Right atrium auricular region (tissue), 2 donors: ENCODE measurements at places on chromosomes 1 and 21. TPM values are rescaled to one million over a fixed set of nuclear protein-coding genes. Genes with fewer than 3 reads are reported as not detected.

Gene TIAM1
- total RNA-seq = 4.1 TPM

DNA sequence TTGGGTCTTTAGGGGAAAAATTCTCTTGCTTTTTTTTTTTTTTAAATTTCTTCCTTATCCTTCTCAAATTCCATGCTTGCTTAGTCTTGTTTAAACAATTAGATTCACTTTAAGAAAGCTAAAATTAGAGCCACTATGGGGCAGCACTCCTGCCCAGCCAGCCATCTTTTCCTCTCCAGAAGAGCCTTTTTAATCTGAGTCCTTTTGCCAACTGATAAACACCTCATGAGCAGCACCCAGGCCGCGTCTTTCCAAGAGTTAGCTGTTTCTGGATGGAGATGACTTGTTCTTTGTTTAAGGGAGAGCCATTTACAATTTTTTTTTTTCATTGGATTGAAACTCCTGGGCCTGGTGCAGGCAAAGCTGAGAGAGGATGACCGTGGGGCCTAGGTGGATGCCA, 53.3 kb upstream of the TSPAN2 start:
- DNase-seq = no peak

DNA sequence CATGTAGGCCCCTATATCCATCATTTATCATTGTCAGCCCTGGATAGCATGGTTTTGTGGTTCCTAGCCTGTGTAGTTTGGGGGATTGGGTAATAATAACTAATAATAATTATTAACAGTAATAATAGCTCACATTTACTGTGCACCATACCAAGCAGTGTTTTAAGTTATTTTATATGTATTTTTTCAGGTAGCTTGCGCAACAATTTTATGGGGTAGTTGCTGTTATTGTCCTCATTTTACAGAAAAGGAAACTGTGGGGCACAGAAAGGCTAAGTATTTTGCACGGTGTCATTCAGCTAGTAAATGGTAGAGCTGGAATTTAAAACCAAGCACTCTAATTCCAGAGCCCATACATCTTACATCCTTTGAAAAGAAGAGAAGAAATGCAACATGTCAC, 179.8 kb downstream of the HS2ST1 start:
- no peak for DNase-seq

Gene TRPM2
- total RNA-seq = 0.89 TPM

Gene TMEM54
- total RNA-seq = 4.7 TPM

- DNase-seq = peak; percentile 89
Observed at GRCh38 chr1:155012026-155012546, 9.5 kb downstream of the ZBTB7B start.

DNA sequence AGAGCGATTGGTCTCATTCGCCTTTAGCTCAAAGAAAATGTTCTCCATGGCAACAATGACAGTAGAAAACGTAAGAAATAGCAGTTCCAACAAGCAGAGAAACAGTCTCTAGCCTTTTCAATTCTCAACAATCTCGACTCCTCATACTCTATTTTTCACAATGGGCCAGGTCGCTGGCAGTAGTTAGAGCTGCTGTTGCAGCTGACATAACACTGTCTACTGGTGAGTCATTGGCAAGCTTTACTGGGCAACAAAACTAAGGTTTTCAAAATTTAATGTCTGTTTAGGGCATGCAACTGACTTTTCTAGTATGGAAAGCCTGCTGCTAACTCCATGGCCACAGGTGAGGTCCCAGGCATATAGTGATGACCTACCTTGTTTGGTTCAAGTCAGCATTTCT, 221.1 kb upstream of the KAZN start:
- no peak for DNase-seq

- no peak for DNase-seq
Observed at GRCh38 chr1:53258216-53258615, 19.9 kb upstream of the MAGOH start.

DNA sequence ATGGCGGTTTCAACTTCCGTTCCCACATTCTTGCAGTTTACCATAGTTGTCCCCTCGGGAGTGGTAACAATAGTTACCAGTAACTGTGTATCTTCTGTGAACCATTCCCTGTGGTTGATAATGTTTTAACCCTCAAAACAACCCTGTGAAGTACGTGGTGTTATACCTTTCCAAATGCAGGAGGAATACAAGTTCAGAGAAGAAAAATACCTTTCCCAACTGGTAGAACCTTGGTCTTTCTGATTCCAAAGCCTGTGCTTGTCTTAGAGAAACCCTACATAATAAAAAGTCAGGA, 789 bp downstream of the BTF3L4 start:
- DNase-seq = no peak

DNA sequence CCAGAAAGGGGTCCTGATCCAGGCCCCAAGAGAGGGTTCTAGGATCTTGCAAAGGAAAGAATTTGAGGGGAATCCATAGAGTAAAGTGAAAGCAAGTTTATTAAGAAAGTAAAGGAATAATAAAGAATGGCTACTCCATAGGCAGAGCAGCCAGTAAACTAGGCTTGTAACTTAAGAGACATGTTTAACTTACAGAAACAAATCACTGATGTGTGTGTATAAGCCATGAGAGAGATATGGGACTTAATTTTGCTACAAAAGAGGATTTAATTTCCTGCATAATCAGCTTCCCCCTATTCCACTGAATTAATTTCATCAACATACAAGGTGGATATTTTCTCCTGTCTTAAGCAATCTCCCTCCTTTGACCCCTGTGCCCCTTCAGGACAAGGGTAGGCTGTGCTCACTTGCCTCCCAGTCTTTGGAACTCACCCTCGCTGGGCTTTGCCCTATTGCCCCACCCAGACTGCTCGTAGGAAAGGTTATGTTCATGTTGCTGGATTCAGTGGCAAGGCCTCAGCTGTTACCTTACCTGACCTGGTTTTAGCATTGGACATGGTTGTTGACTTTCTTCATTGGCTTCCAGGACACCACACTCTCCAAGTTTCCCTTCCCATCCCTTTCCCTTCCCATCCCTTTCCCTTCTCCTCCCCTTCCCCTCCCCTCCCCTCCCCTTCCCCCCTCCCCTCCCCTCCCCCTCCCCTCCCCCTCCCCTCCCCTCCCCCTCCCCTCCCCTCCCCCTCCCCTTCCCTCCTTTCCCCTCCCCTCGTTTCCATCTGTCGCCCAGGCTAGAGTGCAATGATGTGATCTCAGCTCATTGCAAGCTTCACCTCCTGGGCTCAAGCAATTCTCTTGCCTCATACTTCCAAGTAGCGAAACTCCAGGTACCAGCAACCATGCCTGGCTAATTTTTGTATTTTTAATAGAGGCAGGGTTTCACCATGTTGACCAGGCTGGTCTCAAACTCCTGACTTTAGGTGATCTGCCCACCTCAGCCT, 44.6 kb downstream of the TBCE start:
- no peak for DNase-seq

DNA sequence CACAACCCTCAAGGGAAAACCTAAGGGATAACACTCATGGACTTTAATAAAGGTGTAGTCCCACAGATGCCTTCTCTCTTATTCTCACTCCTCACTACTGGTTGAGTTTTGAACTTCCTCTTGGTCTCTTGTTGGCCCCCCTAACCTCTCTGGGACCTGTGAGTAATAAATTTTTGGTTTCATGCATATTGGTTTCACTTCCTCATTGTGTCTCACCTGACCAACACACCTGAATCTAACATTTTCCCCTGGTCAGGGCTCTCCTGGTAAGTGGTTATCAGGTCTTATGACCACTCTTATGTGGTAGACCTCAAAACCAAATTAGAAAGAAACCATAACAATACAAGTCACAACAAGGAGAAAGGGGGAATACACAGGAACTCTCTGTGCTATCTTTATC, 60.5 kb upstream of the PRMT6 start:
- DNase-seq = no peak

DNA sequence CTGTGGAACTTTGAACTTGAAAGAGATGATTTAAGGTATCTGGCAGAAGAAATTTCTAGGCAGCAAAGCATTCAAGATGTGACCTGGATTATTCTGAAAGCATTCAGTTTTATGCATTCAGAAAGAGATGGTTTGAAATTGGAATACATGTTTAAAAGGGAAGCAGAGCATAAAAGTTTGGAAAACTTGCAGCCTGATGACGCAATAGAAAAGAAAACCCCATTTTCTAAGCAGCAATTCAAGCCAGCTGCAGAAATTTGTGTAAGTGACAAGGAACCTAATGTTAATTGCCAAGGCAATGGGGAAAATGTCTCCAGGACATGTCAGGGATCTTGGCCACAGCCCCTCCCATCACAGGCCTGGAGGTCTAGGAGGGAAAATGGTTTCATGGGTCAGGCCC, 354.0 kb downstream of the ZNF326 start:
- DNase-seq = no peak

- no peak for DNase-seq
Observed at GRCh38 chr1:78005755-78006154, 1.0 kb downstream of the DNAJB4 start.

- DNase-seq = no peak
Observed at GRCh38 chr1:223125766-223126165, 17.3 kb downstream of the TLR5 start.

DNA sequence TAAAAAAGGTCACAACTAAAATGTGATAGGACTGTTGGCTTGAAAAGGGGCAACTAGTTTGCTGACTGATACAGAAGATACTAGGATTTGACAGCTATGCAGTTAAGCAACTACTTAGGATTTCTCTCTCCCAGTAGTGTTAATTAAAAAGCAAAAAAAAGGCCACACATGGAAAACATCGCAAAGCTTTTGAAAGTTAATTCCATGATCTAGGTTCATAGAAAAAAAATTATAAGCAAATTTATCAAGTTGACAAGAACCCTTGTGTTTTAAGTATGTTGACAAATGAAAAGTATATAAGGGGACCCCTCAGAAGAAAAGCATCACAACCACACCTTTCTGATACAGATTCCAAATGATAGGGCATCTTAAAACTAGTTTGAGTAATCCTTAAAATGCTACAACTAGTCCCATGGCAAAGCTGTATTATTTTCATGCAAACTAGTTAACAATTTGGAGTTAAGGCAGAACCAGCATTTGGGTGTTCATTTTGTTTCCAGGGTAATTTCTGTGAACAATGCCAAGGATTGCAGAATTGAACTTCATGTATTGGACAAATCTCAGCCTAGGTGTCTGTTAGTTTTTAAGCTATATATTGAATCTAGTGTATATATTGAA, 4.1 kb downstream of the PNRC2 start:
- no peak for DNase-seq

DNA sequence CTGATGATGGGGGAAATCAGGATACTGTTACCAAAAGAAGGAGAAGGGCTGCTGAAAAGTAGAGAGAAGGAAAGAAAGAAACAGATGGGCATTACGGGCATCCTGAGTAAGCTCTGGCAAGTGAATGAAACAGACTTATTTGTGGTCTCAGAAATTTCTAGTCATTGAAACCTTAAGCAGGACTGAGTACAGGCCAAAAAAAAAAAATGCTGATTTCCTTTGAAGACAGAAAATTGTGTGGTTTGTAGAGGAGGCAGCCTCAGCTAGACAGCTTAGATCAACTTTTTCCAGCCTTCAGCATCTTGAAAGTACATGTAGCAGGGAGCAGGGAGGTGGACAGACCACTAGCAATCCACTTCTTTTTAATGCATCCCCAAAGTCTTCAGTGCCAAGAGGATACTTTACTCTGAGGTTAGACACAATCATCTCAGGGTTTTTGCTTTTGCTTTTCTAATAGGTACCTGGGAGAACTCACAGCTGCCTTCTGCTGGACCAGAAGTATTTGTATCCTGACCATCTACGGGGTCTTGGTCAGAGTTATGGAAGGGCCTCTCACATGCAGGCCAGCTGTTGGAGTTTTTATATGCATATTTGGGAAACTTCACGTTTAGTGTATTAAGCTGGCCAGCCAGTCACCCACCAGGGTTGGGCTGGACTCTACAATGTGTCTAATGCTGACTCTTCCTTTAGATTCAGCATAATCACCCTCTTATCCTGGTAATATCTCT, 10.6 kb upstream of the CAPZB start:
- no peak for DNase-seq

- DNase-seq = no peak
Observed at GRCh38 chr21:37508341-37508740, 141.8 kb downstream of the DYRK1A start.

GRCh38 chr1:183734543-183735036, 70.3 kb upstream of the RGL1 start:
- peak; percentile 61 for DNase-seq

DNA sequence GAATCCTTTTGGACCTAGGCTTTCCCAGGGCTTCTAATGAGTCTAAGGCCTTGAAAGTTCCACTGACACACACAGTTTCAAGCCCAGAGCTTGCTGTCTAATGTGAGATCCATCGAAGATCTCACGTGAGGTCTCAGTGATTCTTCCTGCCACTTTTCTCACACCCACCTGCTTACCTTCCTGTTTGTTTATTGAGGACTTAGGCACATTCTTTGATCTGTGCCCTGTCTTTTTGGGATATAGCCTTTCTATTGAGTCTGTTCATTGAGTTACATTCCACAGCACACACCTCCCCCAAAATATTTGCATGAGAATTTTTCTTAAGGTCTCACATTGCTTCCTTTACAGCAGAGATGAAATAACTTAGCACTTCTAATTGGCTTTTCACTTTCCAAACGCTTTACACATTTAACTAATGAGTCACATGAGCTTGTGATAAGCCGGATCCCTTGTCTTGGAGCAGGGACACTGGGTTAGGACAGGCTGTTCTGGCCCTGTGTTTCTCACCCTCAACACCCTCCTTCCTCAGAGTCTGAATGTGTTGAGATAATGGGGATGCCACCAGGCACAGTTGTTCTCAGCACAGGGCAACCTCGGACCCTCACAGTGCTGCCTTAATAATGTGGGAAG, 288.3 kb downstream of the TM2D1 start:
- peak; percentile 82 for DNase-seq

DNA sequence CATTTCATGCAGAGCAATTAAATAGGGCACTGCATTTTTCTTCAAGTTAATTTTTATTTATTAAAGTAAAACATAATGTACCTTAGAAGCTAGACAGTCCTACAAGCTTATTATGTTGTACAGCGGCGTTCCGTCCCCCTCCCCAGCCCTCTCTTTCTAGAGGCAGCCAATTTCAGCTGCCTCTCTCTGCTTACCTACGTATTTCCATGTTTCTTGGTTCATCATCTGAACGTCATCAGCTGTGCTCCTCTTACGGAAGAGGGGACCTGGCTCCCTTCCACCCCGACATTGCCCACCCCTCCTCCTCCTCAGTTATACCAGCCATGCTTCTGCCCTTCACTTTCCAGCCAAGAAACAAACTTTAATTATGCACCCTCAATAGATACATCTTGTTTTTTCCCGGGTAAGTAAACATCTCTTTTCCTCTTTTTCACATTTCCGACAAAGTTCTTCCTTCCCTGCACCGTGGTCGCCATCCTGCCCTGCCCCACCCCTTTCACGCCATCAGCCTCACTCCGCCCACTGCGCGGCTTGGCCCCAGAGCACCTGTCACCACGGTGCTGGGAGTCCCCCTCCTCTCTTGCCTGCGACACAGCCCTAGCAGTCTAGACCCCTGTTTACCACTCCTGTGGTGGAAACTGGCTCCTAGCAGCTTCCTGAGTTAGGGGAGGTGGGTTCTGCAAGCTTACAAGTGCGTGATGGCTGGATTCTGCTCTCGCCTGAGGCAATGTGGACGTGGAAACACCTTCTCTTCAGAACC, 57.9 kb downstream of the SLC37A1 start:
- no peak for DNase-seq

Gene SPRR2E
- total RNA-seq = not detected
